CD4-positive, alpha-beta T cell treated with Interleukin-4 for 4 hours (primary cell): ENCODE measurements at places on chromosomes 5 and 9.

- no peak for DNase-seq
These were observed 95.2 kb downstream of the DAP start for GRCh38 chr5:10665799-10666198.

GRCh38 chr5:137264041-137264440, 235.1 kb downstream of the SPOCK1 start:
- DNase-seq = no peak

DNA sequence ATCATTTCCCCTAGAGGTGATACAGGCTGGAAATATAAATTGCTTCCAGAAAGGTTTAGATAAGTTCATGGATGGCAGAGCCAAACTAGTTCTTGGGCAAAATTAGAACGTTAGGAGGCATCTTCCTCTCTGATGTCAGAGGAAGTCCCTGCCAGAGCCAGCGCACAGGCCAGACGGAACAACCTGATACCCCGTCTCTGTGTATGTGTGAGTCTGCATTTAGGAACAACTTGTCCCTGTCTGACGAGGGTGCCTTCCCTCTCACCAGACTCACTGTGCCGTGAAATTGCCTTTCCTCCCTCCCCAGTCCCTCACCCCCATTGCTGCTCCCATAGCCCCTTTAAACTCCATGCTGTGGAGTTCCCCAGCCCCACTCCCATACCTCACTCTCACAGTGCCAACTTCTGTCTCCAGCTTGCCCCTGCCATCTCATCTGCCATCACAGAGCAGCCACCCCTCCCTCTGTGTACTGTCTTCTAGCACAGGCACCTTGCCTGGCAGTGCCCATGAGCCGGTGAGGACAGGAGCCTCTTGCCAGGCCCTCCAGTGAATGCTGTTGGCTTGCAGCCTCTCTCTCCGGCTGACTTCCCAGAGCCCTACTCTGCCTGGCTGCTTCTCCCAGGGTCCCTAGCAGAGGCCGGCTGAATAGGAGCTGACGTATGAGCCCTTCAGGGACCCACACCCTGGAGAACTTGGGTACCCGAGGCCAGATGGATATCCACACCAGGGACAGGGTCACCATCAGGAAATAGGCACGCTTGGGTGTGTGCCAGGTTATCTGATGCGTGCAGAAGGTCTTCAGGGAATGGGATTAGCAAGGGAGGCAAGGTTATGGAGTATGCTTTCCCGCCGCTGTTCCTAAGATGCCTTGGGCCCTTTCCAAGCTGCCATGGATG, 26.7 kb downstream of the UNC5A start:
- DNase-seq = no peak

DNA sequence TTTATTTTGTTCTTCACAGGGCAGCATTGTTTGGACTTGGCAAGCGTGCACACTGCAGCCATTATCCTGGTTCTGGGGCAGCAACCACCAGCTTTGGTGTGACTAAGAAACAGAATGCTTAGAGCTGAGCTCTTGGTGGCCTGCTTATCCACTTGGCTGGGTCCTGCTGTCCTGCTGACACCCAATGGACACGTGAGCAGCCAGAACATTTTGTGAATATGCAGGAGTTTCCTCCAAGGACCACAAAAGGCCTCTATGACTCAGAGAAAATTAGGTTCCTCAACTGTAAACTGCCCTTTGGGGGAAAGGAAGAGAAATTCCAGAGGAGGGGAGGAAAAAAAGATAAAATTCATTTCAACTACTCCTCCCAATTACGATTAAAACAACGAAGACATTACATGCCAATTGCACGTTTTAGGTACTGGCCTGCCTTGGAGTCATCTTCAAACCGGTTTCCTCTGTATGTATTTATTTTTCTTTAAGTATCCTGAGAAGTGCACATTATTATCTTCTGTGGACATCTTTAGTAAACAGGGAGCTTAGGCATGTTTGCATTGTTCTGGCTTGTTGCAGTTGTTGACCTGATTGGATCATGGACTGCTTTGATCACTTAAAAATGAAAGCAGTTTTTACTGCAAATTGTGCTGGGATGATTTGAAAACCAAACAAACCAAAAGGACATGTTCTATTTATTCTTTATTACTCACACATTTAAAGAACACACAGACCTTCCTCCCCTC, 82.3 kb upstream of the TLE4 start:
- DNase-seq = no peak

GRCh38 chr9:32672469-32672868, 37.0 kb upstream of the TAF1L start:
- DNase-seq = no peak

- DNase-seq = no peak
These were observed 220.7 kb upstream of the MSX2 start for GRCh38 chr5:174503461-174504265.

- no peak for DNase-seq
These were observed 435.7 kb upstream of the RIOK2 start for GRCh38 chr5:97618721-97619120.

DNA sequence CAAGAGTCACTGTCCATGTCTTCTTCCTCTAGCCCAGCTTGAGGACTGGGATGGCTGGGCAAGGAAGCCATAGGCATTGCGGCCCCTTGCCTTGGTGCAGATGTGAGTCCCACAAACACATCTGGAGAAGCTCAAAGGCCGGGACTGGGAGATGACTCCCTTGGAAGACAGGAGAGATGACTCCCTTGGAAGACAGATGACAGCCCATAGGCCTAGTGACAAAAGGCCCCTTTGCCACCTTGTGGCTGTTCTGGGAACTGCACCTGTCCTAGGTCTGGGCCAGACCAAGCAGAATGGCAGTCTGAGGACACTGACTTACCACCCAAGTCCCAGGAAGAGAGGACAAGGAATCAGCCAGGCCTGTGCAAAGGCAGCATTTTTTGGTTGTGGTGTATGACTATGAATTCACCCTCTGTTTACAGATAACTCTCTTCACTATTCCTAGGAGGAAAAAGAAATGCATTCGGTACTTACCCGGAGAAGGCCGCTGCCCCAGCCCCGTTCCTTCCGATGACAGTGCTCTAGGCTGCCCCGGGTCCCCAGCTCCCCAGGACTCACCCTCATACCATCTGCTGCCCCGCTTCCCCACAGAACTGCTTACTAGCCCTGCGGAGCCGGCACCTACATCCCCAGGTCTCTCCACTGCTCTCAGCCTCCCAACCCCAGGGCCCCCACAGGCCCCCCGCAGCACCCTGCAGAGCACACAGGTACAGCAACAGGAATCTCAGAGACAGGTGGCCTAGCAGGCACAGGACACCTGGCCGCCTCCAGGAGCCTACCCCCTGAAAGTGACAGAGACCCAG, 30.8 kb downstream of the SKP1 start:
- DNase-seq = peak; percentile 77

DNA sequence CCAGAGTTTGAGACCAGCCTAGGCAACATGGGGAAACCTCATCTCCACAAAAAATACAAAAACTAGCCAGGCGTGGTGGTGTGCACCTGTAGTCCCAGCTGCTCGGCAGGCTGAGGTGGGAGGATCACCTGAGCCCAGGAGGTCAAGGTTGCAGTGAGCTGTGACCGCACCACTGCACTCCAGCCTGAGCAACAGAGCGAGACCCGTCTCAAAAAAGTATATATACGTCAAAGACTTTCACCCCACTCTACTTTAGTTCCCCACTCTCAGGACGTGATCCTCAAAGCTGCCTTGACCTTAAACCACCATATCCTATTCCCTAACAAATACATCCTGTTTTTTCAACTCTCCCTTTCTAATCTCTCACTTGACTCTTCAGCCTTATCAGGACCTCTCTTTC, 41.0 kb downstream of the PCDHGC5 start:
- no peak for DNase-seq

DNA sequence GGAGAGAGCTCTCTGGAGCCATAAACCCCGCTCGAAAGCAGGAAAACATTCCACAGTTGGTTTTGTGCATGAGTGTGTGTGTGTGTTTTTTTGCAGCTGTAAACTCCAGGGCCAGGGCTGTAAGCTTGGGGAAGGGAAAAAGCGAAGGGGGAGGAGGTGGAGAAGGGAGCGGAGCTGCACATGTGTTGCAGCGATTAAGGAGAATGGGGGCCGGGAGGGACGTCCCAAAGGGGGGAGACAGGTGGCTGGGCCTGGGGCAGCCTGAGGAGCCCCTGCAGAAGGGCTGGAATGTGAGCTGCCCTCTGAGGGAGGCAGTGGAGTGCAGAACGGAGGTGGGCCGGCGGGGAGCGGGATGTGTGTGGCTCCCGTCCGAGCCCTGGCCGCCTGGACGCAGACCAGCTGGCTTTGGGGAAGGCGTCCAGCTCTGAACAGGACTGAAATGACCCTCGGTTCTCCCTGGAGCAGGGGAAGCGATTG, 2.7 kb upstream of the MYMK start:
- DNase-seq = no peak

DNA sequence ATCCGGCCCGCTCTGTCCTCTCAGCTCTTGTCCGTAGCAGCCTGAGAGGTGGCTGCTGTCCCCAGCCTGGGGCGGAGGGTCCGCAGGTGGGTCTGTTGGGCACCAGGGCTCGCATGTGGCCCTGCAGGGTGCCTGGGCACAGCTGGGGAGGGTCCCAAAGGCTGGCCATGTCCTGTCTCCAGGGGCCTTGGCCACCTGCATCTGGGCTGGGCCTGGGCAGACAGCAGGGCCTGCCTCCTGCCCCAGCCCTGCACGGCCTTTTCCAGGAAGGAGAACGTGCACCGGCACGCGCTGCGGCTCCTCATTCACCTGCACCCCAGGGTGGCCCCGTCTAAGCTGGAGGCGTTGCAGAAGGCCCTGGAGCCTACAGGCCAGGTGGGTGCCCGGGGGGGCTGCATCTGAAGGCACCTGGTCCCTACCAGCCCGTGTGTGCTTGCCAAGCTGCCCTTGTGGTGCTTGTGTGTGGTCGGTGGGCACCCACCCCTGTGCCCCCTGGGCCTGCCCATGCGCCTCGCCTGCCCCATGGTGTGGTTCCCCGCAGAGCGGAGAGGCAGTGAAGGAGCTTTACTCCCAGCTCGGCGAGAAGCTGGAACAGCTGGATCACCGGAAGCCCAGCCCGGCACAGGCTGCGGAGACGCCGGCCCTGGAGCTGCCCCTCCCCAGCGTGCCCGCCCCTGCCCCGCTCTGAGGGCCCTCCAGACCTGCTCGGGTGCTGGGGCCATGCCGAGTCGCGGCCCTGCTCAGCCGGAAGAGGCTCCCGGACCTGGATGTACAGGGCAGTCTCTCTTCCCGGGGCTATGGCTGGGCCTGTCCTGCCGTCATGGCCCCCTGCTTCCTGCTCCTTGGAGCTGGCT, 5.1 kb upstream of the TOR4A start:
- no peak for DNase-seq

DNA sequence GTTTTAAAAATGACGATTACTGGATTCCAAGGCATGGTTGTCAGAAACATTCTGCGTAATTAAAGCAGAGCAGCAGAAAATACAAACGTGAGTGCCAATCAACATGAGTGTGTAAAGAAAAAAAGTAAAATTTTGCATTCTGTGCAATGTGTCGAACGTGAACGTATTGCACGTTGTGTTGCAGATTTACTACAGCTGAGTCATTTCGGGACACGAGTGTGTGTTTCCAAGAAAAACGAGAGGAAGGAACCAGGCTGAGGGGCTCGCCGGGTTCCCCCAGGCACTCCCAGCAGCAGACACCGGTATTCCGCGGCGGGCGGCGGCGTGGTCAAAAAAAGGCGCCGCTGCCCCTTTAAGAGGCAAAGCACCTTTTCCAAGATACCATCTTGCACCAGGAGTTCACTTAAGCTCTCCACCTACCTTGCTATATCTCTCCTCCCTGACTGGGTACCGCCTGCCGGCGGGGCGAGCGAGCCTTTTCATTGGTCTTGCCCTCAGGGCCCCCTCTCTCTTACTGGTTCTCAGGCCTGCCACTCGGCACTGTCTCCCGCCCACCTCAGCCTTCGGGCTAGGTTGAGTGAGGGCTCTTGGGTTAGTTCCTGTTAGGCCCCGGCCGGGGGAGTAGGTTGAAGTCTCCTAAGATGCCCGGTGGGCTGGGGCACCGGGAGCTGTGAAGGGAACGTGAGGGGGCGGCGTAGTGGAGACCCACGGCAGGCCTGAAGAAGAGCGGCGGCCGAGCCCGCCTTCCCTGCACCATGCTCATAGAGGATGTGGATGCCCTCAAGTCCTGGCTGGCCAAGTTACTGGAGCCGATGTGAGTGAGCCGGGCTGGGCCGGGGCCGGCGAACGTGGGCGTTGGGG, at the start of gene RBM27:
TSS of gene RBM27 (plus strand) at position 595 of the 861 bp plus-strand sequence. CDS start at position 756, 161 bp downstream.
- peak; percentile 98 for DNase-seq

- no peak for DNase-seq
These were observed 41.3 kb upstream of the GARNL3 start for GRCh38 chr9:127223266-127223665.

- no peak for DNase-seq
These were observed 51.1 kb downstream of the MAST4 start for GRCh38 chr5:66647146-66647856.

- no peak for DNase-seq
These were observed 10.5 kb downstream of the TAL2 start for GRCh38 chr9:105672711-105673234.

- no peak for DNase-seq
These were observed 665.0 kb downstream of the ELAVL2 start for GRCh38 chr9:23160952-23161469.

DNA sequence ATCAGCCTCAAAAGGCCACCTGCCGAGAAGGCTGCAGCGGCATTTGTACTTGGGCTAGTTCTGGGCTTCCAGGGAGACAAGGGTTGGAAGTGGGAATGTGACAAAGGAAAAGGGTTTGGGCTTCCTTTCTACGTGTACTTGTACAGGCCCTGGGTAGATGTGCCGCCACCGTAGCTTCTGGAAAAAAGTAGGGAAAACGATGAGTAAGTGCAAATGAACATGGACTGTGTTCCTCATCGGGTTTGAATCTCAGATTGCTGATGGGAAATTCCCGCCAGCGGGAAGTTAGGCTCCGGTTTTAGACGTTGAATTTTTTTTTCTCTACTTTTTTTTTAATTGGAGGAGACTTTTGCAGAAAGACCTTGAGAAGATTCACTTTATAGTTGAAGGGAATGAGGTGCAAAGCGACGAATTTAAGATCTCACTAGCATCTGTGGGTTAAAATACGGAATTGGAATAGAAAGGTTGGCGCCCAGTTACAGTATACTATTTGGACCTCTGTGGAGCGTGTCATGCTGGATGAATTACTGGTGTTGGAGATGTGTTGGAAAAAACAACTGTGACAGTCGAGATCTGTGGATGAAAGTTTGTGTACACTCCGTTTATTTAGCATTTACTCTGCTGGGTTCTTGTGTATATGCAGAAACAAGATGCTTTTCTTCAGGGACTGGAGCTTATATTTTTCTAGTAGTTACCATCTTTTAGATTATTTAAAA, 1.2 kb downstream of the G3BP1 start:
- peak; percentile 14 for DNase-seq

DNA sequence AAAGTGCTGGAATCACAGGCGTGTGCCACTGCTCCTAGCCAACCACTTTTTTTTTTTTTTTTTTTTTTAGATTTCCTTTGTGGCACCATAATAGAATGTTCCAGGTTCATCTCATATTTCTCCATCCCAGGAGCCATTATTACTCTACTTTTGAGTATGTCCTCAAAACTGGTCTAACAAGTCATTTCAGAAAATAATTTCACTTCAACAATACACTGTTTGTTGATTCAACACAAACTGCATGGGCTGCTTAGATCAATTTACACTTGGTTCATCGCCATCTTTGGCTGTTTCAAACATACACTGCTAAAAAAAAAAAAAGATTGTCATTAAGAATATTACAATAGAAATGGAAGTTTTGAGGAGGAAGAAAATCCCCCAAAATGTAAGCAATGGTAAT, 57.9 kb downstream of the CSNK1A1 start:
- DNase-seq = no peak

GRCh38 chr9:101689039-101689438, 49.4 kb downstream of the GRIN3A start:
- DNase-seq = no peak
